ENCODE measurements at places on chromosomes 12 and 14.
A peak's percentile ranks its signal among the peaks of the same experiment; 100 is the strongest.

DNA sequence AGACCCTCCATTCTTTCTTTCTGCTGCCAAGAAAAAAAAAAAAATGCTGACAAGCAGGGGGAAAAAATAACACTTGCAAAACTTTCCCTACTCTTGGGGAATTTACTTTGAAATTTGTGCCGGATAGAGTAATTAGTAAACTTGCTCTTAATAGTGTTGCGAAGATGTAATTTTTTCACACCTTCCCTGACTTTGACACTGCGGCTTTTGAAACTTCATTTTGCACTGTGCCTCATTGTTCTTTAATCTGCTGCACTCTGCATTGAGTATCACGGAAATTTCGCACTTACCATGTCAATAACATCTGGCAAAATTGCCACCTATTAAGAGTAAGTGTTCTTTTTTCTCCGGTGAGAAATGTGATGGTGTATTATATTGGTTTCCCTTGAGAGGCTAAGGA is 596.1 kb downstream of the VRK1 start:
- no peak for DNase-seq

DNA sequence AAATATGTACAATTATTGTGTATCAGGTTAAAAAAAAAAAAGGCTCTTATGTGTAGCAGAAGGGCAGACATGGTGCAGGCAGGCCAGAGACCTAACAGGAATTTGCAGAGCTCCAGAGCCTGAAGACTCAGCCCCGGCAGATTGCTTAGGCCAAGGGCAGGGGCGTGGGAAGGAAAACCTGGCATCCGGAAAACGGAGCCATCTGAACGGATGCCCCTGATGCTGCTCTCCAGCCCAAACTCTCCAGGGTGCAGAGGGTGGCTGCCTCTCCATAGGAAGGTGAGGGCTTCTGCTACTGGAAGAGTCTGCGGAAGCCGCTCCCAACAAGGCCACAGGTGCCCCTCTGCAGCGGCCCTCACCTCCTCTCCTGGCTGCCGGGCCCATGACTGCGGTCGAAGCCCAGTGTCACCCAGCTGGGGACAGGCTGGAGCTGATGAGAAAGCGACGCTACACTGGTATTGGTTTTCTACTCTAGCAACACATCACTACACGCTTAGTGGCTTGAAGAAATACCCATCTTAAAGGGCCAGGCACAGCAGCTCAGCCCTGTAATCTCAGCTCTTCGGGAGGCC is 19.4 kb downstream of the ACADS start:
- DNase-seq: no peak

DNA sequence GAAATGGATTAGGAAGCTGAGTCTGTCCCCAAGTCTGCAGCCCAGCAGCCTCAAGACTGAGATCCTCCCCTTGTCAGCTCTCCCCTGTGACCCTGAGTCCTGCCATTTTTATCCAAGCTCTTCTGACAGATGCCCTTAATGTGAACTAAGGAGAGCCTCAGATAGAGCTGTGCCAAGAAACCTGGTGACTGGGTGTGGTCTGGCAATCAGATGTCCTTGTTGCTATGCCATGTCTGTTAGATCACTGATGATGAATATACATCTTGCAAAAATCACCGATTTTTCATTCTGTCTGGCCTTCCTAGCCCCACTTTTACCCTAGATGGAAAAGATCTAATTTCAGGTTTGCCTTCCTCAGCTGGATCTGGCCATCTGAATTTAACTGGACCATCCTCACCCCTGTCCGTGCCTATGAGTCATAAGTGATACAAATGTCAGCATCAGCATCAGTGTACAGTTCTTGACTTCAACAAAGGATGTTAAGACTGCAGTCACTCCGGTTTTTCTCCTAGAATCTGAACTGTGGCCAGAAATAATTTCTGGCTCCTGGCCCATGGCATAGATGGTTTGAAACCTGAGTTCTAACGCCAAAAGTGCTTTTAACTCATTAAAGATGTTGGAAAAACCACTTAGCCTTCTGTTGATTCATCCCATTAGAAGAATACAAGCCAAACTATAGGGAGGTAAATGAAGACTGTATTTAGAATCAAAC is 61.2 kb upstream of the GRIP1 start:
- DNase-seq: no peak

GRCh38 chr12:5592310-5592709 is 160.4 kb downstream of the NTF3 start:
- DNase-seq: no peak

- DNase-seq: peak; percentile 69
Observed at GRCh38 chr14:54890788-54891187, 11.8 kb downstream of the GCH1 start.

DNA sequence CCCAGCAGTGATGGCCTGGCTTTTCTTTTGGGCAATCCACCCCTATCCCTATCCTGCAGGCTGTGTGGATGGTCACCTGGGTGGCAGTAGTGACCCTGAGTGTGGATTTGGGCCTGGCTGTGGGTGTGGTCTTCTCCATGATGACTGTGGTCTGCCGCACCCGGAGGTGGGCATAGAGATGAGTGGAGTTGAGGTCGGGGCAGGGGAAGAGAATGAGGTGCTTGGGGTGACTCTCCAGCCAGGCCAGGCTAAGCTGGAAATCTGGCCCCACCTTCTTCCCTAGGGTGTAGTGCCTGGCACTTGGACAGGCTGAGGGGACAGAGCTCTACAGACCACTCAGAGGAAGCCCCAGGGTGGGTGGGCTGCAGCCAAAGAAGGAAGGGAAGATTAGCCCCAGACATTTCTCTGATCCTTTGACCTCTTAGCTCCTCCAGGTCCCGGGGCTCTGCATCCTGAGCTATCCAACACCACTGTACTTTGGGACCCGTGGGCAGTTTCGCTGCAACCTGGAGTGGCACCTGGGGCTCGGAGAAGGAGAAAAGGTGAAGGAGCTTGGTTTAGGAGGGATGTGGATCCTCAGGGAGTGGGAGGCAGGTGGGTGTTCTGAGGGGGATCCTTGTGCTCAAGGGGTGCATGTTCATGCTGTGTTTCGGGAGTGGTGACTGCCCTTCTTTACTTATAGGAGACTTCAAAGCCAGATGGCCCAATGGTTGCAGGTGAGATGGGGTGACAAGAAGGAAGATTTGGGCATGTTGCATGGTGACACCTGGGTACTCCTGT is 8.4 kb downstream of the B4GALNT1 start:
- no peak for DNase-seq

GRCh38 chr12:15963271-15963670 is 52.1 kb downstream of the DERA start:
- no peak for DNase-seq

GRCh38 chr12:106275458-106275857 is 27.1 kb upstream of the TCP11L2 start:
- no peak for DNase-seq

- peak; percentile 89 for DNase-seq
Observed at GRCh38 chr12:56751712-56752598, at the start of gene PRIM1. Gene PRIM1, minus strand, starts transcription at chr12:56752323. Its CDS starts 25 bp downstream, at chr12:56752298.

GRCh38 chr14:55450987-55451386 is 10.6 kb upstream of the TBPL2 start:
- DNase-seq: peak; percentile 15

DNA sequence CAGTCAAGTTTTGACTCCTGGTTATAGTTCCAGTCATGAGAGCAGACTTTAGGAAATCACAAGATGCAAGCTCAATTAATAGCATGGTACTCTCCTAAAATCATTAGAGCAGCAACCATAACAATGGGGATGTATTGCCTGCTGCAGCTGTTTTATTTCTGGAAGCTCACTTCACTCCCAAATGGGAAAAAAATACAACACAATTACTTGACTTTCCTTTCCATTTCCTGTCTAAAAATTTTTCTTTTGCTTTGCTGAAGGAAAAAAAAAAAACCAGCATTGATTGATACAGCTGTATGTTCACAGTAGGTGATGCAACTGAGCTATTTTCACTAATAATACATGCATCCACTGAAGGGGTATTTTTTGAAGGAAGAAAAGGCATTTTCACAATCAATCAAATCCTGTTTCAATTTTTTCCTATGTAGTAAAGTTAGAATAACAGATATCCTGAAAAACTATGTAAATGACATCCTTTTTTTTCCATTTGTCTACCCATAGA is 143.9 kb upstream of the NOVA1 start:
- DNase-seq: no peak

DNA sequence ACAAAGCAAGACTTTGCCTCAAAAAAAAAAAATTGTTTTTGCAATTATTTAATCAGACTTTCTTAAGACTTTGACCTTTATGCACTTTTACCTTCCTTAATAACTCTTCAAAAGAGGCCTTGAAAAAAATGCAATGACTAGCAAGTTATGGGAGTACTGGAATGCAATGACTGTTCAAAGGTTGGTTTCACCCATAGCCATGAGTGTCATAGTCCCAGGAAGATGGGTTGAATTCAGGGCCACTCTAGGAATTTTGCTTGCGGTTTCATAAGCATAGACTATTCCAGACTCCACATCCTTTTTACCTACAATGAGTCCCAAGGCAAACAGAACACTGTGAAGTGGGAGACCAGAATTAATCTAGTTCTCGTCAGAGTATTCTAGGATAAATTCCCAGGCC is 29.4 kb upstream of the DENND5B start:
- no peak for DNase-seq

GRCh38 chr12:8037947-8038346 is 5.4 kb downstream of the FOXJ2 start:
- DNase-seq: no peak

- DNase-seq: peak; percentile 85
Observed at GRCh38 chr14:102096569-102097188, 9.8 kb upstream of the HSP90AA1 start.

DNA sequence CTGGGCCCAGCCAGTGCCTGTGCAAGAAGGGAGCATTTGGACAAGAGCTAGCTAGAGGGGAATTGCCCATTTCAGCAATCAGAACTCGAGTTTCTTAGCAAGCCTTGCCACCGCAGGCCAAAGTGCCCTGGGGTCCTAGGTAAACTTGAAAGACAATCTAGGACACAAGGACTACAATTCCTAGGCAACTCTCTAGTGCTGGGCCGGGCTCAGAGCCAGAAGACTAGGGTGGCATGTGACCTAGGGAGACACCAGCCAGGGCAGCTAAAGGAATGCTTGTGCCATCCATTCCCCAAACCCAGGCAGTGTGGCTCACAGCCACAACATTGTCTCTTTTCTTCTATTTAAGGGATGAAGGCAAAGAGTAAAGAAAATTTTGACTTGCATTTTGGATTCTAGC is 205.0 kb downstream of the BMP4 start:
- DNase-seq: no peak

DNA sequence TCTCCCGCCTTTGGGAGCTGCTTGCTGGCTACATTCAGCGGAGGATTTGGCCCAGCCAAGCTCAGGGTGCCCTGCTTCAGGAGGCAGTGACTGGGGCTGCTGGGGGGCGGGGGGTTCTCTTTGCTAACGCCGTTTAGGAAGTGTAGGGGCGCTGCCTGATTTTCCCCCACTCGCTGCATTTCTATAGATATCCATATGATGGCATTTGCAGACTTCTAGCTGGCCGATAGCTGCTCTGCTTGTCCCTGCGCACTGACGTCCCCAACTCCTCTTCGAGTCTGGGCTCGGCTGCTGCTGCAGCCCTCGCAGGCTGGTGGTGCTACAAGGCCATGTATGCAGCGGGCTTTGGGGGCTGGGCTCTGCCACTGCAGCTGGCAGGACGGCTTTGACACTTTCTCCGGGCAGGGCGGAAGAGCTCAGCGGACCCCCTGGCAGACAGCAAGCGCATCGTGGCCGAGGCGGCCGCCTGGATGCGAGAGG is 3.1 kb downstream of the LRFN5 start:
- DNase-seq: no peak

DNA sequence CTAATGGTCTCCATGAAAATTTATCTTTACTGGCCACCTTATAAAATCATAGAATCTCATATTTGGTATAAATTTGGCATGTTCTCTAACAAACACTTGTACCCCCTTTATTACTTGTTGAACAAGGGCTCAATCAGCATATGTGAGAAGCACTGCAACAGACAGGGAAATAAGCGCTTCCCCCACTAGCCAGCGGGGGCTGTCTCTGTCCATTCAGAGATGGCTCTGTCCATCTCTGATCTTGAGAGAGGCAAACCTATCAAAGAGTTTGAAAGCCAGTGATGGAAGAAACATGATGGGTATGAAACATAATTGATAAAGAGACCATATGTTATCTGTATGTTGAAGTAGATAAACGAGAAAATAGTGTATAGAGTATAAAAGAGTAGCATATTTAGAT is 326.8 kb downstream of the PDZRN4 start:
- no peak for DNase-seq

GRCh38 chr12:68667291-68667690 is 19.5 kb upstream of the NUP107 start:
- DNase-seq: no peak

DNA sequence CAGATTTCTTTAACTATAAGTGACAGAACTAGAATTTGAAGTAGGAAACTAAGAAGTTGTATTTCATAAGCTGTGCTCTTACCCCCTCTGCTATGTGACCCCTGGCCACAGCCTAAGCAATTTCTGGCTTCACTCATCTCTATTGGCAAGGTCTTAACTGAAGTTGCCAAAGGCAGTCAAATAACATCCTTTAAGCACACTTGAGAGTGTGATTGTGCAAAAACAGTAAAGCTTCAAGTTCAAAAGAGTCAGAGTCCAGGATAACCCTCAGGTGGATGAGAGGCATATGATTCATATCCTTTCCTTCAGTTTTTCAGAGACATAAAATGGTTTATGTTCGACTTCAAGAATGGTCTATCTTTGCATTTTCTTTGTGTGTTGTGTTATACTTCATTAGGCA is 45.2 kb downstream of the GRIP1 start:
- no peak for DNase-seq

DNA sequence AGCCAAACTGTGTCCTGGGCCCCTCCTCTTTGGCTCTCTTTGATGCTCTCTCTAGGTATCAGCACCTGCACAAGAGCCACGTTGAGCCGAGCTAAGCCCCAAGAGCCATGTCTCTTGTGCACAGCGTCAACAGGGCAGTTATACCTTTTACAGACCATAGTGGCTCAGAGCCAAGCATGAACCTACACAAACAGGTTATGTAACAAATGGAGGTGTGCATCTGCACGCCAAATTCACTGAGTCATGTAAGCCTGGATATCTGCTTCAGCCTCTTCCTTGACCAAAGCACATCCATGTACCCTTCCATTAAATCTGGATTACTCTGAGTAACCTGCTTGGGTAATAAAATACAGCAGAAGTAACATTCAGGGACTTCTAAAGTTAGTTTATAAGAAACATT is 509.7 kb downstream of the NAV3 start:
- DNase-seq: no peak

GRCh38 chr12:52829986-52830770 is 3.9 kb downstream of the KRT79 start:
- DNase-seq: peak; percentile 37

GRCh38 chr14:91273885-91274273 is 29.4 kb upstream of the GPR68 start:
- no peak for DNase-seq

GRCh38 chr12:24850496-24850895 is 98.4 kb downstream of the BCAT1 start:
- no peak for DNase-seq

GRCh38 chr12:77319166-77319565 is 253.8 kb upstream of the E2F7 start:
- no peak for DNase-seq

- no peak for DNase-seq
Observed at GRCh38 chr14:25848601-25849000, 749.2 kb downstream of the NOVA1 start.

DNA sequence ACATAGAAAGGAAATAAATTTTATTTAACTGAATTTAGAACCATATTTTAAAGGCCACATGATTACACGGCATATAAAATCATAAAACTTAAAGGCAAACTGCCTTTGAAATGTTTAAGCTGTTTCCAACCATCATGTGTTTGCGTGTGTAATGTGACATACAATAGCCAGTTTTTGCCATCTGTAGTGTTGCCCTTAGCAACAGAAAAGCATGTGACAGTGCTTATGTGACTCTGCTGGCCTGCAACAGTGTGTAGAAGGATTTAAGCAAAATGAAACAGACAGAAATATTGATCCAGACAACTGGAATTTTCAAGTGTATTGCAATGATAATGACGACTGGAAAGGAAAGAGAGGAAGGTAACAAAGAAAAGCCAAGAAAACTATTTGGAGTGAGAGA is 49.5 kb downstream of the TSPAN19 start:
- DNase-seq: no peak
